Substantia nigra (tissue), 51 donors: ENCODE measurements at places on chromosomes 12 and 14.

DNA sequence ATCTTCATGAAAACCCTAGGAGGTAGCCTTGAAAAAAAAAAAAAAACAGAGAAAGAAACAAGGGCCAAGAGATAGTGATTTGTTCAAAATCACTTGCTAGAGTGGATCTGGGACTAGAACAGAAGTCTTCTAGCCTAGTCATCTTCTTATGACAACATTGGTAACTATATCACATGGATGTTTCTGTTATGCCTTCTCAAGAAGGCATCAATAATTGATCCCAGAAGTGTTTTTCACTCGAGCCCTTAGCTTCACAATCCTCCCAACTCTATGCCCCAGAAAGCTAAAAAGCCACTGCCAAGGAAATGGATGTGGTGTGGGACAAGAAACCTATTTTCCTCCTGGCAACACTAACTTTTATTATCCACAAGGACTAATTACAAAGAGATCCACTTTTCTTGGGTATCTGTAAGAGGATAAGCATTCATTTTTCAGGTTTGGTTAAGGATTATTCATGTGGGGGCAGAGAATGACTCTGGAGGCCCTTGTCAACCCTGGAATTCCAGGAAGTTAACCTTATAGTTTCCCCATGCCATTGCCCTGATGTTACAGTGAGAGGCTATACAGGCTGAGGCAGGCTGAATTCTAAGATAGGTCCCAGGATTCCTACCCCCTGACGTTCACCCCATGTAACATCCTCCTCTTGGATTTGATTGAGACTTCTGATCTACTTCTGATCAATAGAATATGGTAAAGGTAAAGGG lies 67.7 kb upstream of the CPM start:
- no peak for DNase-seq

- no peak for DNase-seq
These were observed 812 bp downstream of the NABP2 start for GRCh38 chr12:56224954-56225353.

DNA sequence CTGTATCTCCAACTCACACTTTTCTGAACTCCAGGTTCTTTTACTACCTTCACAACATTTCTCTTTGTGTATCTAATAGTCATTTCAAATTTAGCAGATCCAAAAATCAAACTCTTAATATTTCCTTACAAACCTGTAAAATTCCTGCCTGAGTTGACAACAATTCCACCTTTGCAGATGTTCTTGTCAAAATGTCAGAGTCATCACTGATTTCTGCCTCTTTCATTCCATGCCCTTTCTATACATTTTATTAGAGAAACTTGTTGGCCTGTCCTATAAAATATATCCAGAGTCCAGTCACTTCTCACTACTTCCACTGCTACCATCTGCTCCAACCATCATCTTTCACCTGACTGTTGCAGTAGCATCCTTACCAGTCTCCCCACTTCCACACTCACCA lies 119.7 kb downstream of the CAPZA3 start:
- DNase-seq: no peak

- no peak for DNase-seq
These were observed 23.0 kb downstream of the TRIM9 start for GRCh38 chr14:51071857-51072256.

GRCh38 chr12:7555752-7556151 lies 52.2 kb upstream of the CD163 start:
- no peak for DNase-seq

DNA sequence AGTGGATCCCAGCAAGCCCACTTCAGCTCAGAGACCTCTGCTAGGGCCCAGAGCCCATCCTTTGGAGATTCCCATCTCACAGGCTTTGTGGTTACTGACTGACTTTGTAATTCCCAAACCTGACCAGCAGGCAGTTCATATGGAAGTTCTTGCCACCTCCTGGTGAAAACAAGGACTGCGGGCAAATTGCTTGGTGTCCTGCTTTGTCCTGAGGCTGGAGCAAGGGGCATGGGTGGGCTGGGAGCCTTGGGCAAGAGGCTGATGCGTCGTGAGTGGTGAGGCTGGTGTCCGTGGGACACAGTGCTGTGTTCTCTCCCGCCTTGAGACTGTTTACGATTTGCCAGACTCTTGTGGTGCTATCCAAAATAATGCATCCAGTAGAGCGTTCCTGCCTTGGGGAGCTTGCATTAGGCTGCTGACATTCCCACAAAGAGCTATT lies 91.0 kb downstream of the LRRC74A start:
- DNase-seq: no peak

DNA sequence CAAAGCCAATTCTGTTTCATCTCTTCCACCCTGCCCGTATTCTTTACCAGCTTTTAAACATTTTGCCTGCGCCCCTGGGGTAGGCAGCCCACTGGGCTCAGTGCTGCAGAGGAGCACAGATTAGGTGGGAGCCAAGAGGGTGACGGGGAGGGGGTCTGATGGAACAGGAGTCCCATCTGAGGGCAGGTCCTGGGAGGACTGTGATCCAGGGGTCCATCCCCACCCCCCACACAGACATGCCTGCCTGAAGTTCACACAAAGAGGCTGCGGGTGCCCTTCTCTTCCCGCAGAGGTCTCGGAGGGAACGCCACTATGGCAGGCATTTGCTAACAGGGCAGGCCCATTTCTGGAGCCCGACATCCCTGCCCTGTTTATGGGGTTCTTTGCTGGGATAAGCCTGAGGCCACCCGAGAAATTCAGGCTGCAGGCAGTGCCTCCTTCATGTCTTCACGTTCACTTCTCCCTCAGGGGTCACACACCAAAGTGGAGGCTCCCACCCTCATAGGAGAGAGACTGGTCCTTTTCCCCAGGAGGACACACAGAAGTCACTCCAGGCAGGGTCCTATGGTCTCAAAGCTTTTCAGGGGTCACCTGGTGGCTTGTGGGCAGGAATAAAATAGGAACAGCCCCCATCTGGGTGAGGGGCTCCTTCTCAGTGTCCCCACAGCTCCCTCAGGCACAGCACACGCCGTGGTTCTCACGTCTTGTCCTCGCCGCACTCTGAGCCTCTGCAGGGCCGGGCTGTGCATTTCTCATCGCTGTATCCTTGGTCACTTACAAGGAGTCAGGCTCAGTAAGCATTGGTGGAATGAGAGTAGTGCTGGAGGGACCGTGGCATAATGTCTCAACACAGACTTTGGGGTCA lies 12.9 kb downstream of the VASH1 start:
- no peak for DNase-seq

- DNase-seq: no peak
These were observed 69.8 kb downstream of the RFX4 start for GRCh38 chr12:106652510-106653015.

DNA sequence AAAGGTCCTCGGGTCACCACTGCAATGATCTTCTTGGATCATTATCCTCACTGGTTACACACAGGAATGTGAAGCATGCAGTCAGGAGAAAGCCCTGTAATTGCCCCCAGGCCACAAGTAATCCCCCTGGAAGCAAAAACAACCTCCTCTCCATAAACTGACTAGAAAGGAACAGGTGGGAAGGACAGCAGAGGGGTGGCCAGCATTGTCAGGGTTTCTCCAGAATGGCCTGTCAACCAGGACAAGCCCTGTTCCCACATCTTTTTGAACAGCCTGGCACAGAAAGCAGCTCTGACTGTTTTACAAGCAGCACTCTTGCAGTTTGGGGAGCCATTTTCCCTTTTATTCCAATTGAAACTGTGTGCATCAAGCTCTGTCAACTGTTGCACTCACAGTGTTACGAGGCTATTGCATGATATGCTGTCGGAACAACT lies 36.1 kb downstream of the TMCC3 start:
- no peak for DNase-seq

GRCh38 chr12:45613296-45613695 lies 116.2 kb upstream of the ARID2 start:
- DNase-seq: no peak

GRCh38 chr12:128797119-128798118 lies 26.3 kb downstream of the SLC15A4 start:
- DNase-seq: no peak

GRCh38 chr12:106226884-106227640 lies 20.8 kb downstream of the CKAP4 start:
- DNase-seq: no peak

DNA sequence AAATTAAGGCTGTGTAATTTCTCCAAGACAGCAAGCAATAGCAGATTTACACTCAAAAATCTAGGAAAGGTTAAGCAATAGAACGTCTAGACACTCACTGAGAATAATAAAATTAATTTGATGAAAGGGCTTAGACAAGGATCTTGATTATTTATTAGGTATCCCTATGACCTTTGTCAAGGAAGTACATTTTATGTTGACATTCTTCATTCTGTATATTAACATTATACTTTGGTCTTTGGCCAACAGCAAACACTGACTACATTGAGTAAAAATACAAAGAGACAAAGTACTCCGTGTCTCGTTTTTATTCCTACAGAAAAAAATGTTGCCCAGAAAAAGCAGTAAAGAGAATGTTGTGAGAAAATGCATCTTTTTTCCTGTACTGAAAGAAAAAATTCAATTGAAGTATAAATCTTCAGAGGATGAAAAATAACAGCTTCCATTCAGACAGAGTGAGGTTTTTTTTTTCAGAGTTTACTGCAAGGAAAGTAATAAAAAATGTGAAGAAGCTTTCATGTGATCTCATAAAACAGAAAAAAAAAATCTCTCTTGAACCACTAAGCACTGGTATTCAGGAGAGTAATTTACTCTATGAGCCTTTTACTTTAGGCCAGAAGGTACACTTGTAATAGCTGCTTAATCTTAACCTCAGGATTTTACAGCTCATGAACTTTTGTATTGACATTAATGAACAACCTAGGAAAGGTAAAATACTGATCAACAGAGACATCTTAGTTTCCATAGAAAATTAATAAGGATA lies 605.0 kb downstream of the FSCB start:
- no peak for DNase-seq

DNA sequence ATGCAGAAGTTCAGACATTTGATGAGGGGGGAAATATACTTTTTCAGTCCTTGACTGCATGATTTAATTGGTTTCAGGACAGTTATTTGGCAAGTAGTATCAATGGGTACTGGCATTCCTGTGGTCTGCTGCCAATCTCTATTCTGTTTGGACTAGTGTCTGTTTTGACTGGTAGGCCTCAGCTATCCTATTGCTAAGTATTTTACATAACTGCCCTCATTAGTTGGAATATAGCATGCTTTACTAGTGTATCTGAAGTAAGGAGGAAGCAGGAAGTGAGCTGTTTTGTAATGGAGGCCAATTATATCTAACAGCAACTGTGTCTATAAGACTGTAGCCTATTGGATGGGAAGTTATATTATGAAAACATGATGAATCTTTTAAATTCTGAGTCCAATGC lies 104.3 kb downstream of the FLRT2 start:
- DNase-seq: no peak

- no peak for DNase-seq
These were observed 51.2 kb upstream of the AEBP2 start for GRCh38 chr12:19388131-19388549.

GRCh38 chr12:122312926-122313325 lies 46.6 kb upstream of the VPS33A start:
- DNase-seq: no peak

DNA sequence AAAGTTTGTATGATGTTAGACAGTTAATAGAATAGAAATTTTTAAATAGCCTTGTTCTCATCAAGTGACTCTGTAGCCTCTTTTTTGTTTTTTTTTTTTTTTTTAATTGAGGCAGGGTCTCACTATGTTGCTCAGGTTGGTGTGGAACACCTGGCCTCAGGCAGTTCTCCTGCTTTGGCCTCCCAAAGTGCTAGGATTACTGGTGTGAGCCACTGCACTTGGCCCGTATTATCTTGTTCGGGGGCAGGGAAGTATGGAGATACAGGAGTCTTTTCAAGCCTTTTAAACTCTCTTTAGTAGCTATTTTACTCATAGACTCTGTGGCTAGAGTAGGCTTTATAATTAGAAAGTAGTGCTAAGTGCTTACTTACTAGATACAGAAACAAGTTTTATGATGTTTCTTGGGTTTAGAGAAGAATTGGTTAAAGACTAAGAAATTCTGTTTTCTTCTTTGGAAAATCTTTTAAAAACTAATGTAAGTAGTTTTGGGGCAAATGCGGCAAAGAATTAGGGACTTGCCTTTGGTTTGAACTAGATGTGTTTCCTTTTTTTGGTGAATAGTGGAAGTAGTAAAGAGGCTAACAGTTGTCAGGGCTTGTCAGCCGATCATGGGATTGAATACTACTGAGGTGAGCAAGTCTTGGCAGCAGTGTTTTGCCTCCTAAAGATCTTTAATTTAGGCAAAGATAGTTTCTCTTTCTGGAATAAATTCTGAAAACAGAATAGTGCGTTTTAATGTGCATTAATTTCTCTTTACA lies 31.3 kb downstream of the FBXO34 start:
- DNase-seq: no peak

DNA sequence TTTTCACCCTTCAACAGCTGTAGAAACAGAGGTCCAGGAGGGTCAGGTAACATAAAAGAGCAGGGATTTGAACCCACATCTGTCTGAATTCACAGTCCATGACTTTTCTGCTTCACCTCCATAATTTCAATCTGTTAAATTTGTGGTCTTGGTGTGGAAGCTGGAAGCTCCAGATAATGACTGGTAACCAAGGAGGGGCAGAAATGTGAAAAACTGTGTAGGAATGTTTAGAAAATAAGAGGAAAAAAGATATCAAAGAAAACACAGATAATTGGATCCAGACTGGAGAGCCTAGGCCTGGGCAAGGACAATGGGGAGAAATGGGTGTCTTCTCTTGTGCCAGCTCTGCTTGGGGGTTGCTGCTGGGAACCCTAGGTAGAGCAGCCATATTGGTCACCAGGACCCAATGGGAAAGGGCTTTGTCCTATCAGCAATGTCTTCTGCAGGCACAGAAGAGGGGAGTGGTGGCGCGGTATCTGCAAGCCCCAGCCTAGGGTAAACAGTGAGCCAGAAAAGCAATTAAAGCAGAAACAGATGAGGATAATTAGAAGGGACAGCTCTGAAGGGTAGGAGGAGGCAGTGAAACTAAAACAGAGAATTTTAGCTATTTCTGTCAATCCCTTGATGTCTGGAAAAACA lies 54.3 kb upstream of the CCDC91 start:
- no peak for DNase-seq

DNA sequence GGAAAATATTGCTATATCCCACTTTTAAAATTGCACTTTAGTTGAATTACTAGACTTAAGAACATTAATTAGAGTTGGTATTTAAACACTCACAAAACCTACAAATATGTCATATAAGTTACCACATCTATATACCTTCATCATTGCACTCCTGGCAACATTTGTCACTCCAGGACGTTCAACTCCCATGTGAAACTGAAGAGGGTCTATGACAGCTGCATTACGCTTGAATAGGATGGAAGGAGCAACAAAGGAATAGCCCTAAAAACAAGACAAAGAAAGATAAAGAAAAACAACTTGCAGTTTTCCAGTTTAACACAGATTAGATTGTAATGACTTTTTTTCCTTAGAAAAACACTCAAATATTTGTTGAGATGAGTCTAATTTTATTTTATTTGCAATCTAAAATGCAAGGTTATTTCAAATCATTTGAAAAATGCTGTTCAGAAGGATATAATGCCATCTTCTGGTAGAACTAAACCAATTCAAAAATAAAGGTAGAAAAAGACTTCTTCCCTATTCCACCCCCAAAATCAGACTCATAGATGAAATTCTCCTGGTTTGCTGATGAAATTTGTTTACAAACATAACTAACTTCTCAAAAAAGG lies 84.3 kb upstream of the TTC7B start:
- no peak for DNase-seq

GRCh38 chr14:68977718-68978171 lies 1.4 kb downstream of the ACTN1 start:
- DNase-seq: no peak
